ENCODE measurements at places on chromosomes 3 and 15.

- no peaks in the 10 kb centered on the region for H3K36me3 ChIP-seq
- DNase-seq = no peak
- H3K27me3 ChIP-seq = no peaks in the 10 kb centered on the region
Observed at GRCh38 chr15:36080759-36081158, 498.7 kb upstream of the CDIN1 start.

DNA sequence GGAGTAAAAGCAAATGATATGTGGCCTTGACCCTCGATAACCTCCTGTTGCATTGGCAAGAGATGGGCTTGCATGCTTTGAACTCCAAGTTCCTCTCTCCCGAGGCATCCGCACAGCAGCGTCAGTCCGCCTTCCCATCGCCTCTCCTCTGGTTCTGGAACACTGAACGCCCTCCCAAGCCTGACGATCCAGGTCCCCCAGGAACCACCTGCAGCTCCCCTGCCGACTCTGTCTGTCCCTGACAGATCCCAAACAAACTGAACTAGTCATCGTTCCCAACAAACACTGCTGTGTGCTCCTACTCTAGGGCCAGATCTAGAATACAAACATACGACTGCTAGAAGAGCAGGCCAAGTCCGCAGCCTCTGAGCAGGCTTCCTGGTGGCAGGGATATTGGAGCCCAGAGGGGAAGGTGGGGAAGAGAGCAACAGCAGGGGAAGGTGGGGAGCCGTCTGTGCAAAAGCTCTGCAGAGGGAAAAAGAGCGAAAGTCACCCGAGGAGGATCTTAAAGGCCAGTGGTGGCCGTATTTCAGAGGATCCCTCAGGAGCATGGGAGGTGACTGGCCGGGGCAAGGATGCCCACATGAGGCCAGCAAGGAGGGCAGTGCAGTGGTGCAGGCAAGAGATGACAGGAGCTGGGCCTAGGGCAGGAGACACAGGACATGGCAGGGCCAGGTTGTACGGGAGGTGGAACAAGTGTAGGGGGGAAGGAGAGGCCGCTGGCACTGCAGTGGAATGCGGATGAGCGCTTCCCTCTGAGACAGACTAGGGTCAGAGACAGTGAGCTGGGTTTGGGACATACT, 50.8 kb downstream of the PCSK6 start:
- no peaks in the 10 kb centered on the region for H3K4me1 ChIP-seq
- peaks cover 18% of the 10 kb centered on the region for H3K27me3 ChIP-seq
- no peak overlapping the region for H3K4me3 ChIP-seq

- no peak for DNase-seq
- no peak overlapping the region for H3K4me3 ChIP-seq
- no peaks in the 10 kb centered on the region for H3K27me3 ChIP-seq
- H3K36me3 ChIP-seq = no peaks in the 10 kb centered on the region
- no peak overlapping the region for H3K27ac ChIP-seq
Observed at GRCh38 chr3:127233371-127233770, 40.4 kb downstream of the PRR23E start.

- H3K4me3 ChIP-seq = no peak overlapping the region
- DNase-seq = no peak
- H3K27ac ChIP-seq = no peak overlapping the region
- peaks cover 2% of the 10 kb centered on the region for H3K36me3 ChIP-seq
Observed at GRCh38 chr15:80891006-80891405, 98.6 kb downstream of the MESD start.

GRCh38 chr15:69561071-69561784, 108.6 kb downstream of the RPLP1 start:
- peaks cover 4% of the 10 kb centered on the region for H3K4me1 ChIP-seq
- peaks cover 41% of the 10 kb centered on the region for H3K27me3 ChIP-seq
- no peak overlapping the region for H3K27ac ChIP-seq
- no peak for DNase-seq
- no peaks in the 10 kb centered on the region for H3K36me3 ChIP-seq
- no peak overlapping the region for H3K4me3 ChIP-seq

GRCh38 chr3:85481411-85482212, 522.8 kb downstream of the CADM2 start:
- H3K4me3 ChIP-seq = no peak overlapping the region
- no peaks in the 10 kb centered on the region for H3K36me3 ChIP-seq
- no peak for DNase-seq
- no peaks in the 10 kb centered on the region for H3K4me1 ChIP-seq

DNA sequence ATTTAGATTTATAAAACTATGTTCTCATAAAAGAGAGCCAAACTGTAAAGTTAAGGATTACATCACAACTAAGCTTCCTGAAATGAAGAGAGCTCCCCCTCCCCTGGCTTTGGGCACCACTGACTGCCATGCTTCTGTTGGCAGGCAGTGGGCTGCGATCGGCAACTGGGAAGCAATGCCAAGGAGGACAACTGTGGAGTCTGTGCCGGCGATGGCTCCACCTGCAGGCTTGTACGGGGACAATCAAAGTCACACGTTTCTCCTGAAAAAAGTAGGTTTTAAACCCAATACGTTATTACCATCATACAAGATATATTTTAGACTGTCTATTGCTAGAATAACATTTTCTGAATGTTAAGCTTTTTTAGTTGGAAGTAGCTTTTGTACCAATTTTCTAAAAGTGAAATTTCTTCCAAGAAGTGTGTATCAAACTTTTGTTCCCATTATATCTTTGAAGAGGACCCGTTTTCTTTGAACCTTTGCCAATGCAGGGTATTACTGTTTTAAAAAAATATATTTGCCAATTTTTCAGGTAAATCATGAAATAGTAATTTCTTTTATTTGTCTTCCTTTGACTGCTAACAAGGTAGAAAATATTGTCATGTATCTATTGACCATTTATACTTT, 184.1 kb downstream of the ADAMTSL3 start:
- H3K4me3 ChIP-seq = no peak overlapping the region
- H3K4me1 ChIP-seq = no peaks in the 10 kb centered on the region
- H3K27me3 ChIP-seq = no peaks in the 10 kb centered on the region
- H3K36me3 ChIP-seq = no peaks in the 10 kb centered on the region
- no peak overlapping the region for H3K27ac ChIP-seq

- peaks cover 2% of the 10 kb centered on the region for H3K4me1 ChIP-seq
- no peaks in the 10 kb centered on the region for H3K36me3 ChIP-seq
- no peak for DNase-seq
- no peak overlapping the region for H3K27ac ChIP-seq
Observed at GRCh38 chr3:86991482-86991815, 500 bp upstream of the VGLL3 start.

DNA sequence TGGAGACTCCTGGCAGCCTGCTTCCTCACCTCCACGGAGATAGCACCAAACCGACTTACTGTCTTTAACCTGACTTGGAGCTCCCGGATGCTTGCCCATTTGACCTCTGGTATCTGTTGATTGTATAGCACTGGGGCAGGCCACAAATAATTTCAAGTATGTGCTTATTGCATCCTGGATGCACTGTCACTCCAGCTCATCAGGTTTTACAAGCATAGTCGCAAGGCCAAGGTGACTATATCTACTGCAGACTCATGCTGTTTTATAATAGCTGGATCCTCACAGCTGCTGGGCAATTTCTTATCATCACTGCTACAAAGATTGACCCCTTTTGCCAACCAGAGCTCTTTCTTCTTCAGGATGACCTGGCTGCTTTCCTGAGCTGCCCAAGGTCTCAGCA, 45.6 kb downstream of the PEX5L start:
- no peak overlapping the region for H3K4me3 ChIP-seq
- no peak for DNase-seq
- no peaks in the 10 kb centered on the region for H3K36me3 ChIP-seq

- DNase-seq = no peak
- no peaks in the 10 kb centered on the region for H3K4me1 ChIP-seq
- no peaks in the 10 kb centered on the region for H3K27me3 ChIP-seq
- H3K27ac ChIP-seq = no peak overlapping the region
Observed at GRCh38 chr3:37189109-37189508, 14.7 kb upstream of the LRRFIP2 start.

DNA sequence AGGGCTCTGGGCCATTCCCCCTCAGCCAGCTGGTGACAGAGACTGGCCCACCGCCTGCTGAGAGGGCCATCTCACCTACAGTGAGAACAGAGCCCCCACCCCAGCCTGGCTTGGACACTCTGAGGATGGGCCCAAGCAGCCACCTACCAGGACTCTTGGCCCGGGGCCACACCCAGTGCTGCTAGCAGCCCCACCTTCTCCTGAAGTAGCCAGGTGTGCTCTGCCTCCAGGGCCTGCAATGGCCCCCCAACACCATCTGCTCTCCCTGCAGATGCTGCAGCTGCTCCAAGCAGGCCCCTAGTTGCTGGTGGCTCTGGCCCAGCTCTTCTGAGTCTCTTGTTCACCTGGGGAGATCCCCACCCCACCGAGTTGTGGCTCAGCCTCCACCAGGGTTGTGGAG, 6.8 kb upstream of the CLK3 start:
- no peaks in the 10 kb centered on the region for H3K36me3 ChIP-seq
- no peak overlapping the region for H3K27ac ChIP-seq
- DNase-seq = no peak
- H3K4me1 ChIP-seq = no peaks in the 10 kb centered on the region
- no peaks in the 10 kb centered on the region for H3K27me3 ChIP-seq

- peaks cover 2% of the 10 kb centered on the region for H3K4me1 ChIP-seq
- no peak for DNase-seq
- no peaks in the 10 kb centered on the region for H3K36me3 ChIP-seq
- H3K4me3 ChIP-seq = no peak overlapping the region
- H3K27me3 ChIP-seq = peaks cover 44% of the 10 kb centered on the region
Observed at GRCh38 chr15:70453766-70454165, 309.6 kb downstream of the UACA start.

DNA sequence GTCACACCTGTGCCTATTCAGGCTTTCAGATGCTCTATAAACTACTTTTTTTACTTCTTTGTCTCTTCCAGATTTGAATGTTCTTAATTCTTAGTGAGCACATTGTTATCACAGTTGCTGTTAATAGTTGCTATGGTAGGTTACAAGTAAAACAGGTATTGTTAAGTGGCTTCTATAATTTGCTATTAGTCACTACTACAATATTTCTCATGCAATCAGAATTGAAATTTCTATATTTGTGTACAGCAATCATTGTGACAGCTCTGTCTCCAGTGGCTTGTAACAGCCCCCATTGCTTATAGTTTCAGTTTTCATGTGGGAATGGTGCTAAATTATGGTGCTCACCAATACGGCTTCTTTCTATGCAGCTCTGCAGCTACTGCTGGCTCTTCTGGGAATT, 318.4 kb upstream of the GOLIM4 start:
- no peaks in the 10 kb centered on the region for H3K27me3 ChIP-seq
- H3K27ac ChIP-seq = no peak overlapping the region
- DNase-seq = no peak

DNA sequence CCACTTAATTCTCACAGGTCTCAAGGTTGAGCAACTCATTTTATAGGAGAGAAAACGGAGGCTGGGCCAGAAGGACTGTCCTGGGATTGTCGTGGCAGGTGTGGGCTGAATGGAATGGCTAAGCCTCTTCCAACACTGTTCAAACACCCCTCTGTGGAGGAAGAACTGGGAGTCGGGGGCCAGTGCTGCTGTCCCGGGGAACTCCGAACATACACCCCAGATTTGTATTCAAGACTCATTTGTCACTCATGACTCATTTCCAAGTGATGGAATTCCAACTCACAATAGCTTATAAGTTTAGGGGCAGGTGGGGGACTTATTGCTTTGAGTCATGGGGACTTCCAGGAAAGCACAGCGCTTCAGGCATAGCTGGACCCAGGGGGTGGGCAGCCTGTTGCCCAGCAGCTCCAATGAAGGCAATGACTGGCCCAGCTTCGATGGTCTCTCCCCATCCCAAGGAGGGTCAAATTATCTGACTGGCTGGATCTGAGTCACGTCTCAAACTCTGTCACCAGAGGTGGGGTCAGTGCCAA, 72.5 kb downstream of the TM2D3 start:
- H3K27ac ChIP-seq = no peak overlapping the region
- no peak overlapping the region for H3K4me3 ChIP-seq
- no peaks in the 10 kb centered on the region for H3K4me1 ChIP-seq
- H3K27me3 ChIP-seq = peaks cover 53% of the 10 kb centered on the region
- H3K36me3 ChIP-seq = peaks cover 3% of the 10 kb centered on the region
- no peak for DNase-seq

DNA sequence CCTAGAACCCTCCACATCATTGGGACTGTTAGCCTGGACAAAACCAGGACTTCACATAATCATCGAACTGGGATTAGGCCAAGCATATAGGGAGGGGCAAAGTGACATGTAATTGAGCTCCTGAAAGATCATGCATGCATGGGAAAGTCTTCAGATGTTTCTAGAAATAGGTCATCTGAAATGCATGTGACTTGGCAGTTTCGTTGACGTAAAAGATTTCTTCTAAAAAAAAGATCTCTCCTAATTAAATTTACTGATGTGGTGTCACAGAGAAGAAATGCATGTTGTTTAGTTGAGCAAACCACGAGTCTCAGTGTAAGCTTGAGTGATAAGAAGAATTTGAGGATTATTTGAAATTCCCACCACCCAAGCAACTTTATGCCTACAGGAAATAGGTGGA, 70.0 kb upstream of the LIMD1 start:
- DNase-seq = no peak
- H3K36me3 ChIP-seq = peaks cover 44% of the 10 kb centered on the region
- no peak overlapping the region for H3K27ac ChIP-seq
- H3K4me1 ChIP-seq = no peaks in the 10 kb centered on the region
- no peaks in the 10 kb centered on the region for H3K27me3 ChIP-seq

DNA sequence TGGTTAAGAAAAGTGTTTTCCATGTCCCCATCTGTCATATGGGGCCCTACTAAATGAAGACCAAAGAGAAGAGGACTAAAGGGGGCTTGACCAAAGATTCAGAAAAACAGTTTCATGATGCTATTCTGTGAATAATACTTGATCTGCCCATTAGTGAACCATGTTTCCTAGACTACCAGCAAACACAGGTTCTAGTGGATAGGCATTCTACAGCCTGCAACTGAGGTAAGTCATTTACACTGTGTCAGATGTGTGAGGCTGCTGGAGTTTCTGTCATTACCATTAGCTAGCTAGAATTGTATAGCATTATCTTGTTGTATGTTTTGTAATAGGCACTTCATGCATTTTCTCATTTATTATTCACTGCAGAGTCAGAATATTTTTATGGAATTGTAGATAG, 6.6 kb downstream of the GPR171 start:
- H3K4me1 ChIP-seq = peaks cover 10% of the 10 kb centered on the region
- H3K27me3 ChIP-seq = no peaks in the 10 kb centered on the region
- no peak overlapping the region for H3K27ac ChIP-seq
- H3K36me3 ChIP-seq = peaks cover 5% of the 10 kb centered on the region

Measured in stimulated activated naive B cell treated with anti-CD40 and anti-IgM and Interleukin-4, amounts not matched to agents 10 μg/mL and 1 μg/mL and 100 μg/mL, for 72 hours (primary cell).